Activated CD8-positive, alpha-beta memory T cell treated with anti-CD3 and anti-CD28 coated beads for 1 hour (primary cell): ENCODE measurements at places on chromosomes 5 and 9.

GRCh38 chr5:74992791-74993190, 59.6 kb downstream of the GCNT4 start:
- DNase-seq, result no peak

GRCh38 chr5:113292462-113292861, 142.3 kb downstream of the TSSK1B start:
- no peak for DNase-seq

GRCh38 chr9:87278971-87279733, 218.5 kb upstream of the DAPK1 start:
- DNase-seq, result no peak

- no peak for DNase-seq
These were observed 10.5 kb upstream of the MYOT start for GRCh38 chr5:137856916-137857862.

- no peak for DNase-seq
These were observed 101.6 kb upstream of the PTPN3 start for GRCh38 chr9:109599711-109600110.

DNA sequence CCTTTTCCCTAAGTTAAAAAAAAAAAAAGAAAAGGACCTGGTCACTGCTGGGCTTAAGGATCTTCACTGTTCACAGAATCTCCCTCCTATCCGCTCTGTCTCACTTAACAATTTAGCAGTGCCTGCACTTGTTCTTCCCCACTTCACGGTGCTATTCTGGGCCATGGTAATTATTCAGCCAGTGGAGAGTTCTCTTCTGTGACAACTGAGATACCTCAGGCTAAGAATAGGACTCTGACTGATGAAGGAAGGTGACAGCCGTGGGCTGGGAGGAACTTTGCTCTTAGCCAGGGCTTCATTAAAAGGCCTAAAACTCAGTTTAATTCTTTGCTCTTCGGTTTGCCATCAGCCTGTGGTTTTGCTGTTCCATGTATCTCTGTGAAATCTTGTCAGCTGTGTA, 51.9 kb upstream of the ENTREP1 start:
- no peak for DNase-seq
